ENCODE measurements at places on chromosomes 1 and 21. TPM values are rescaled to one million over a fixed set of nuclear protein-coding genes. Genes with fewer than 3 reads are reported as not detected.

The TNNI3K gene
- polyA plus RNA-seq, result 0.34 TPM

The GPR153 gene
- 1.0 TPM for polyA plus RNA-seq

DNA sequence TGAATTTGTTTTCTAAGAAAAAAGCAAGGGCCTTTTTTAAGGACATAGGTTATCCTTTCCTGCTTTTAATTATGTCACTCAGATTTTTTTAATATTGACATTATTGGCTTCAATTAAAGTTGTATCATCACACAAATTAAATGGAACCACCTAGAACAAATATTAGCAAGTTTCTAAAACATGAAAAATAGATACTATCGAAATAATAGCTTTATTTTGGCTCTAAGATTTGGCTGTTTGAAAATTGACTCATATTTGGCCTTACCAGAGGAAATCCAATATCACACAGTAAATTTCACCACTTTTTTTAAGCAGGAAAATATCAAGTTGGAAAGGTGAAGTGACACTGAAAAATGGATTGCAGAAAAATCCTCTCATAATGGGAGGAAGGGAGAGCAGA is 9.2 kb downstream of the DNASE2B start:
- DNase-seq, result no peak

DNA sequence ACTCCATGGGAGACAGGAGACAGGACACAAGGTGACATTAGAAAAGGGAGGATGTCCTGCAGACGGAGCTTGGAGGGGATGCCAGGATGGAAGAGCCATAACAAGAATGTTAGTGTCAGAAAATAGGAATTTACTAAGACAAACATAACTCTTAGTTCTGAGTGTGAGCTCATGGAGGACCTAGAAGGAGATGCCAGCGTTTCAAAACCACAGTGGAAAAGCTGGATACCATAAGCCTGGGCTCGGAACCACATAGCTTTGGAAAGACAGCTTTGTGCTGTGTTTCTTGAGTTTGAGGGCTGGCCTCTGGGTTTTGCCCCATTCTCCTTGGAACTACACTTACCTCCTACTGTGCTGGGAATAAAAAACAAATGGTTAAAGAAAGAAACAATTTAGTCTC is 128.4 kb downstream of the S1PR1 start:
- DNase-seq, result no peak

GRCh38 chr1:68819190-68819829 is 322.4 kb upstream of the DEPDC1 start:
- DNase-seq, result no peak

DNA sequence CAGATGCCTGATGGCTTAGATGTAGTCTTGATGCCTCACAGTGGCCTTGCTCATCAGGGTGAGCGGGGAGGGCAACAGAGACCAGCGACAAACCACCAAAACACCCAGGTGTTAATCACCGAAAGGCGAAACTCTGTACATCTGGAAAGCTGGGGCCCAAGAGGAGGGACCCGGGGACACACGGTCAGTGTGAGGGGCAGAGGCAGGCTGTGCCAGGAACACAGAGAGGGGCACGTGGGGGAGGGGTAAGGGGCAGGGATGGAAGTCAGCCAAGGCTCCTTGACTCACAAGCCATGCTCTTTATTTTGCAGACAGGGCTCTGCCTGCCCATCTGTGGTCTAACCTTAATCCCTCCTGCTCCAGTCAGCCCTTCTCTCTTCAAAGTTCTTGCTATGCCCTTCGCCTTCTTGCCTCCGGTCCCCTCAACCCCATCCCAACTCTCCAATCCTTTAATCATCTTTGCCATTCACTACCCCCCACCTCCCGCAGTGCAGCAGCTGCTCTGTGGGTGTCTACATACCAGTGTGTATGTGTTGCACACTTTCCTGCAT is 4.3 kb downstream of the MEF2D start:
- no peak for DNase-seq

DNA sequence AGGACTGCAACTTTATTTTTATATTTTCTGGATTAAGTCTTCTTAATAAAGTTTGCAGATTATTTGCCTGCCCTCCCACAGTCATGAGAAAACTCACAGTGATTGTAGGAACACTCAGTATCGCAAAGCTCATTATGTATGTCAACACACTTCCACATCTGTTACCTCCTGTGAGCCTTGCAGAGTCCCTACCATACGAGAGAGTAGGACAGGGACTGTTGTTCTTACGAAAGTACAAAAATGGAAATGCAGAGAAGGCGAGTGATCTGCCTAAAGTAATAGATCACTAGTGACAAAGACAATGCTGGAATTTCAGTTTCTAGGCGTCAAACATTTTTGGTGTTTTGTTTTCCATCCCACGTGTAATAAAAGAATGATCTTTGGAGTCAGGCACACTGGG is 131.7 kb downstream of the SYT2 start:
- DNase-seq, result no peak

DNA sequence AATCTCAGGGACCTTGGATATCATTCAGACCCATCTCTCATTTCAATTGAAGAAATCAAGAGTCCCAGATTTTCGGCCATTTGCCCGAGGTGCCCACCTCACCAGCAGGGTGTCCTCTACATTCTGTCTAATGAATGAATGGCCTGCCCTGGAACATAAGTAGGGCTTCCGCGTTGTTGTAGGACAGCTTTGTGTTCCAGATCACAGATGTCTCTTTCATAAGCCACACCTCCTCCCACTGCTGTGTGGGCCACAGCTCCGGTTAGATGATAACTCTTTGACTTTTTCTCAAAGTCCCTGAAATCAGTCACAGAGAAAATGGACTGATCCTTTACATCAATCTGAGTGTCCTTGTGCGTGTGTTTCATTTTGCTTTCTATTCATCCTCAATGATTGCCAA is 144.4 kb downstream of the RGS7 start:
- no peak for DNase-seq

GRCh38 chr1:208127792-208128529 is 116.2 kb downstream of the PLXNA2 start:
- no peak for DNase-seq

GRCh38 chr1:48039088-48040054 is 42.2 kb upstream of the TRABD2B start:
- no peak for DNase-seq

- peak; percentile 87 for DNase-seq
These were observed at the start of gene PHLDA3 for GRCh38 chr1:201468844-201469644. PHLDA3 (minus strand) TSS chr1:201469188; CDS start chr1:201468786, 402 bp downstream.

Measured in pancreas (tissue), 10 donors.